Activated T-cell treated with anti-CD3 and anti-CD28 coated beads for 24 hours (primary cell): ENCODE measurements at places on chromosomes 4 and X.

- DNase-seq, result no peak
Measured at GRCh38 chr4:145868637-145869409, 69.8 kb downstream of the ZNF827 start.

DNA sequence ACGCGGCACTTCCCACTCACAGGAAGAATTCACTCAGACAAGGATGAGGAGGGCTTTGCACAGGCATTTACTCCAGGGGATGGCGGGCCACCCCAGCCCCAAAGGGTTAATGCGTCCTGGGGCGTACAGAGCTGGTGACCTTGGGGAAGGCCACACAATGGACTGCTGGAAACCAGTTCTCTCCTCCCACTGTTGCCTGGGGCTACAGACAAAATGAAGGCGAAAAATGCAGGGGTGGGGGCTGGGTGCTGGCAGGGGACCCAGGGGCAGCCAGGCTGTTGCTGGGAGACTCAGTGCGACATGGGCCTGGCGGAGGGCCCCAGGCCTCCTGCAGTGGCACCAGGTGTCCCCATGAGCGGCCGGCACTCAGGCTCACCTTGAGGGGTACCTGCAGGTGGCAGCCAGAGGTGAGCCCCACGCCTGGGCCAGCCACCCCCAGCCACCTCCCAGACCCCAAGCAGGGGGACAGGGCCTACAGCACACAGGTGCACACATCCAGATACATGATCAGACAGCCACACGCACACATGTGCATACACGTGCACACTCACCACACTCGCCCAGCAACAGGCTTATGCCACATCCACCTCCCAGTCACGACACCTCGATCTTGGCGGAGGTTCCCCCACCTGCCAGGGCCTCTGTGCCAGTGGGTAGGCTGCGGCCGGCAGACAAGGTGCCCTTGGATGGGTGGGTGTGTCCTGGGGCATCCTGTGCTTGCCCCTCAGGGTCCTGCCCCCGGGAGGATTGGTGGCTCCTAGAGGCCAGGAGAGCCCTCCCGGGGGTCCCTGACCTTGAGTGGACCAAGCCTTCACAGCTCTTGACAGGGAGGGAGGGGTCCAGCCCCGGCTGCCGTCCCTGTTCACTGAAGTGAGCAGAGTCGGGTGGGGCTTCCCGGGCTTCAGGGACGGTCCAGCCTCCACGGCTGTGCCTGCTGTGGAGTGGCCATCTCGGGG is 13.1 kb downstream of the NAT8L start:
- DNase-seq, result no peak

GRCh38 chrX:71612256-71612655 is 6.1 kb downstream of the CXCR3 start:
- DNase-seq, result no peak

- DNase-seq, result no peak
Measured at GRCh38 chr4:156781852-156782251, 189.7 kb downstream of the PDGFC start.

- DNase-seq, result no peak
Measured at GRCh38 chr4:58507079-58507478, 1396.9 kb upstream of the IGFBP7 start.

DNA sequence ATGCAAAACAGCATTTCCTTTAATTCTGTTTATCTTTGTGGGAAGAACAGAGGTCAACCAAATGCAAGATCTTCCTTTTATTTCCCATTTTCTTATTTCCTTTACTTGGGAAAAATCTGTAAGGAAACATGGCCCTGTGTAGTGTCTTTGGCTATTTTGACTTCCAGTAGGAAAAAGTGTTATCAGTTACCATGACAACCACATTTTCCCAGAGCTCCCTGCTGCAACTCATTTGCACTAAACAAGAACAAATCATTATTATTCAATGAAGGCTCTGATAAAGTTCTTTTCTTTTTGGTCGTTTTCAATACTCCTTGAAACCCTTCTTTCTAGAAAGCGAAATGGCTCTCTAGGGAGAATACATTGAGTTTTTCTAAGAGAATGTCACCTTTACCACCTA is 117.2 kb upstream of the DDX53 start:
- no peak for DNase-seq

DNA sequence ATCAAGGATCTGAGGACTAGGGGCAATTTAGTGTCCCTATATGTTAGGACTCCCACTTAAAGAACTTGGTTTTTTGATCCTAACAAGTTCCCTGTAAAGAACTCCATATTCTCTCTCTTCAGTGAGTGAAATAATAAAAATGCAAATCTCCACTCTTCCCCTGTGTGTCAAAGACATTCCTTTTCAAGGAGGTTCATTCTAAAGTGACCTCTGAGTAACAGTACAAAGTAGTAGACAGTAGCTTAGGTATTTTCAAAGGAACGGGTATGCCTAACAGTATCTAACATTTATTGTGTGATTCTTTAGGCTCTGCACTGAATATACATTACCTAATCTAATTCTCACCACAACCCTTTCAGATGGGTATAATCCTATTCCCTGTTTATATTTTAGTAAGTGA is 58.4 kb upstream of the SCOC start:
- DNase-seq, result no peak

- no peak for DNase-seq
Measured at GRCh38 chr4:186727169-186727976, 3.7 kb upstream of the FAT1 start.

- no peak for DNase-seq
Measured at GRCh38 chrX:13265549-13266132, 54.2 kb downstream of the ATXN3L start.

GRCh38 chr4:1810765-1811164 is 17.7 kb downstream of the FGFR3 start:
- no peak for DNase-seq
